ENCODE measurements at places on chromosomes 11 and 22.

- DNase-seq: no peak
These were observed 20.4 kb downstream of the C22orf23 start for GRCh38 chr22:37932821-37933578.

GRCh38 chr11:73465871-73466270 is 89.7 kb downstream of the RELT start:
- no peak for DNase-seq

DNA sequence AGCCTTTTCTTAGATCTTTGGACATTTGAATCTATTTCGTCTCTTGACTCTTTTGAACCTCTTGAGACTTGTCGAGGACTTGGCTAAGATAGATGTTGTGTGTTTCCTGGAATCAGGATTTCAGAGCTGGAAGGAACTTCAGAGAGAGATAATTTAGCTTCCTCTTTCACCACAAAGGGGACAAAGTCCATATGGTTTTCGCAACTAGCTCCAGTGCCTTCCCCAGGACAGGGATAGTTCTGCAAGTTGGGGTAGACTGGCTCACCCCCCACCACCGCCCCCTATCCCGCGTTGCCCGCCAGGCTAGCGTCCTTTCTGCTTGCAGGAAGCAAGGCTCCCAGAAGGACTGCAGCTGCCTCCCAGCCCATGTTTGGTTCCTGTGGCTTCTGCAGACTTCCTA is 75.7 kb upstream of the MYO18B start:
- no peak for DNase-seq

DNA sequence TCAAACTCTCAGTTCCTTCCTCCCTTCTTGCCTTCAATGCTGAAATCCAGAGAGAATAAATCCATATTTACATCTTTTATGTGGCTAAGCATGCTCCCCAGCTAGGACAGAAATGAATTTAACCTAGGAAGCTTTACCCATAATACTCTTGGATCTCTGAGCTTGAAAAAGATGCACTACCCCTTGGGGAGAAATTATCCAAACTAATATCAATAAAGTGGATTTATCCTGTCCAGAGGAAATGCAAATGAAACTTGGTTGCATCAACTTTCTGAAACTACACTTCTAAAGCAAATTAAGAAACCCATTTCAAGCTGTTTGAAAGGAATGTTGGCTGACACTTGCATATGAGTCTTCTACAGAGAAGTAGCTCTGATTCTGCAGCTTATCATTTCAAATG is 347.9 kb downstream of the TTC28 start:
- DNase-seq: no peak

GRCh38 chr11:44524751-44525201 is 40.7 kb upstream of the CD82 start:
- no peak for DNase-seq

DNA sequence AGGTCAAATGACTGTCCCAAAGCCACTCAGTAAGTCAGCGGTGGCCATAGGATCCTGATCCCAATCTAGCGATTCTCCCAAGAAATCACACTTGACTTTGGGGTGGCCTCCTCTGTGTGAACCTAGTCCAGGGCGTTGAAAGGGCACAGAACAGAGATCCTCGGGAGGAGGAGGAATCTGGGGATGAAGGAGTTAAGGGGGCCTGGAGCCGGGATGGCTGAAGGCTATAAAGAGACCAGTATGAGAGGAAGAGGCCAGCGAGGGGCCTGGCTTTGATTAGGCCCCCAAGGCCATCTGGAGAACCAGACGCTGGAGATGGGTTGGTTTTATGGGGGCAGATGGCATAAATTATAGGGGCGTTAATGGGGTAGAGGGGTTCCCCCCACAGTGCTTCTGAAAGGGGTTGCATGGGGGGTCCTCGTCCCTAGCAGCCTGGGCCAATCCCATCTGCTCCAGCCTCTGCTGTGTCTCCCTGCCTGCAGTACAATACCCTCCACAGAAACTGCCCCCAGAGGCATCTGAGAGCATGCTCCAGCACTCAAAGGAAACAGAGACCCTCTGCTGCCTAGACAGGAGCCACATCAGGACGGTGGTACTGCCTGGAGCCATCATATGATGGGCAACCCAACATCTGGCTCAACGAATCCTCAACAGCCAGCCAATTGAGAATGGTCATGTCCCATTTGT is 35.2 kb upstream of the TRIM29 start:
- DNase-seq: peak; percentile 3

DNA sequence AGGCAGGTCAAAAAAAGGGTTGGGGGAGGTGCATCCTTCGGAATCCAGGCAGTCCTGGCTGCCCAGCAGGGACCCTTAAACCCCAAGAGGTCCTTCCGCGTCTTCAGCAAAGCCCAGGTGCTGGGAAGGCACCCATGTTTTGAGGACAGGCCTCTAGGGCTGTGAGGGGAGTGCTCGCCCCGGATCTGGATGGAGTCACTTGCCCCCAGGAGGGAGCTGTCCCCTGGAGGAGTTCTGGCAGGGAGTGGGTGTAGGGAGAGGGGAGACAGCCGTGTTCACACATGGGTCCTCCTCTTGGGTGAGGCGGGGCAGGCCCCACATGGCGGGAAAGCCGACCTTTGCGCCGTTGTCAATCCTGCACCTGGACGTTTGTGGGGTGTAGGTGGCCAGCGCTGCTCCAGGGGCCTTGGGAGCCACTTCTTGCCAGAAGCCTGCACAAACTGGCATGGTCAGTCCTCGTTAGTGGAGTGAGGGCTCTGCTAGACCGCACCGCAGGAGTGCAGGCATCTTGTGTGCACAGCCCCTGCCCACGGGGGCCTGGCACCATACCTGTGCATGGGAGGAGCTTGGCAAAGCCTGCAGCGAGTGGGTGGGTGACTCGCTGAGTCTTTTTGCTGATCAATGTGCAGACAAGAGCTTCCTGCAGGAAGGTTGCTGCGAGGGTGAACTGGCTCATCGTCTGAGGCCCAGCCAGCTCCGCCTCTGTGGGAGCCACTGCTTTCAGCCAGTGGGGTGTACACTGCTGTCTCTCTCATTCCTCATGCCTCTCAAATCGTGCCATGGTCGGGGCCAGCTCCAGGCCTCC is 16.0 kb downstream of the PPIL2 start:
- DNase-seq: no peak

GRCh38 chr11:69431136-69431535 is 50.3 kb upstream of the LINC01488 start:
- no peak for DNase-seq

DNA sequence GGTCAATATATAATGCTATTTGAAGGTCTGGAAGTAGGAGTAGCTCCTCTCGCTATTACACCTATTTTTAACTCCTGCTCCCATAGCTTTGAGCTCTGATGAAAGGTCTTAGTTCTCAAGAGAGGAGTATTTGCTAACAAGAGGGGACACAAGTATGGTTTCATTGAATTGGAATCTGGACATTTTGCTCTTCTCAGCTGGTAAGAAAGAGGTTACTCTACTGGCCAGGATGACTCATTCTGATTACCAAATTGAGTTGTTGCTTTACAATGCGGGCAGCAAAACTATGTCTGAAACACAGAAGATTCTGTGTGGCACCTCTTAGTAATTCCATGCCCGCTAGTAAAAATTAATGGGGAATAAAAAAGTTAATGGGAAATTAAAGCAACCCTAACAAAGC is 63.6 kb upstream of the EP300 start:
- DNase-seq: no peak

DNA sequence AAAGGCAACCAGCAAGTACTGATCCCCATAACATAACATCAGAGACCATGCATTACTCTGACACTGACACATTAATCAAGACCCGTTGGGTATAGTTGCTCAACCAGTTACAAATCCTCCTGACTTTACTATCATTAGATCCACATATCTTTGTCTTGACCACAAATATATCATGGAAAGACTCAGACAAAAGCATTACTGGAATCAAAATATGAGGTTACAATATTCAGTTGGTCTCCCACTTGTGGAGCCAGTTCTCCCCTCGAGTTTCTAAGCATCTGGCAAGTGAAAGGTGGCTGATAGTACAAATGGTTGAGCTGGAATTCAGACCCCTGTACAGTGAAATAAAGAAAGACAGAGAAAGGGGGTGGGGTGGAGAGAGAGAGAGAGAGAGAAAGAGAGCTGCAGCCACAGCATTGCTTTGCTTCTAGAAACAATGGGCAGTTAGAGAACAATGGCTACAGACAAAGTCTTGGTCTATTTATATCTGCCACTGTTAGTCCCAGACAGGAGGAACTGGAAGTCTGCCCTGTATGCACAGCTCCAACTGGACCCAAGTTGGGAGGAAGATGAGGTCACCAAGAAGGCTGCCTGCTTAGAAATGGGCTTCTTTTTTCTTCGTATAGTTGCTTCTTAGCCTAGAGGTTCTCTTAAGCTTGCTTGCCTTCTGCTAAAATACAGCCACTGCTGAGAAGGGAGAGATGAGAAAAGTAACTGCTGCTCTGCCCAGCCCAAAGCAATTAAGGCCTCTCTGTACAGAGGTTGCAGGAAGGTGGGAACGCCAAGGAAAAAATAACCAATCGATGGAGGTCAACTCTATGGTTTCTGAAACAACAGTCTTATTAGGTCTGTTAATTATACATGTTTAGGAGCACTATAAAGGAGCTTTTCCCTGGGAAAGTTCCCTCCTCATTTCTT is 85.5 kb downstream of the ETS1 start:
- no peak for DNase-seq
